ENCODE measurements at places on chromosomes 11 and 22.

GRCh38 chr11:17612221-17613188 is 65.4 kb downstream of the OTOG start:
- no peak for DNase-seq

DNA sequence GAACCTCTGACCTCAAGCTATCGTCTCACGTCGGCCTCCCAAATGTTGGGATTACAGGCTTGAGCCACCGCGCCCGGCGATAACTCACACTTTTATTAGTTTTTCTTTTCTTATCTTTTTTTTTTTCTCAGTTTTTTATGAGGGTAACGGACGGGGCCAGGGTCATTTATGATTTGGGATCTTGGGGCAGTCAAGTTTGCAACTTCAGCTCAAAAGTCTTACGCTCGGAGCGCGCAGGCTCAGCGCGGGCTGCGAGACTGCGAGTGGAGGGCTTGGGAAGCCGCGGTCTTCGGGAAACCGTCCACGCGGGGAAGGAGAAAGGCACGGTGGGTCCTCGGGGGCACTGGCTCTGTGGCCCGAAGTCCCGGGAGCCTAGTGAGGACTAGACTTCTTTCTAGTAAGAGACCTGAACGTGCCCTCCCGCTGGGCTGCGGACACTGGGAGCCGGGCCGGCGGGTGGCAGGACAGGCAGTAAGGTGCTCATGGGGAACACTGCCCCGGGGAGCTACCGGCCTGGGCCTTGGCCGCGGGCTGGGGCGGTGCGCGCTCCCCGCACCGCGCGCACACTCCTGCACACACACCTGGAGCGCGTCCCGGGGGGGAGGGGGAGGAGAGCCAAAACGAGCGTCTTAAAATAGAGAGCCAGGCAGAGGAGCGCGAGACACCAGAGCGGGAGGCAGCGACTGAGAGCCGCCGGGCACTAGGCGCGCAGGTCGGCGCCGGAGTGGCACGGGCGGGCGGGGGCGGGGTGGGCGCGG is 476 bp upstream of the BARX2 start:
- no peak for DNase-seq

- DNase-seq, result no peak
Measured at GRCh38 chr11:132638423-132638822, 893.9 kb downstream of the OPCML start.

DNA sequence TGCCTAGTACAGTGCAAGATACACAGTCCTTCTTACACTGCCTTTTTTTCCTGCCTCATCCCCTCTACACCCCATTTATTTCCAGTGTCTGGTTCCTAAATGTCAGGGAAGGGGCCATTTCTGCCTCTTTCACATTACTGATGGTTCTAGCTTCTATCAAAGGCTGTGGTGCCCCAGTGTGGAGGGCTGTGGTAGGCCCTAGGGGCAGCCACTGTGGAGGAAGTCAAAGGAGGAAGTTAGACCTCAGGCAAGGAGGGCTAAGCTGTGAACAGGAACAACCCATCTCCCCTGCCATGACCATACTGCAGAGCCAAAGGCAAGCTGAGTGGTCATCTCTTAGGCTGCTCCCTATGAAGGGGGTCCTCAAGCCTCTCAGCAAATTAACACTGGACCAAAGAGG is 81.9 kb upstream of the CRTAM start:
- no peak for DNase-seq

All from amygdala (tissue), 56 donors.